SHP77 treated with DMSO at 0.1 percent for 48 hours (cell line): ENCODE measurements at places on chromosomes 13 and 19.
A peak's percentile ranks its signal among the peaks of the same experiment; 100 is the strongest.

GRCh38 chr13:104953588-104953987 is 1581.9 kb downstream of the EFNB2 start:
- DNase-seq: no peak

DNA sequence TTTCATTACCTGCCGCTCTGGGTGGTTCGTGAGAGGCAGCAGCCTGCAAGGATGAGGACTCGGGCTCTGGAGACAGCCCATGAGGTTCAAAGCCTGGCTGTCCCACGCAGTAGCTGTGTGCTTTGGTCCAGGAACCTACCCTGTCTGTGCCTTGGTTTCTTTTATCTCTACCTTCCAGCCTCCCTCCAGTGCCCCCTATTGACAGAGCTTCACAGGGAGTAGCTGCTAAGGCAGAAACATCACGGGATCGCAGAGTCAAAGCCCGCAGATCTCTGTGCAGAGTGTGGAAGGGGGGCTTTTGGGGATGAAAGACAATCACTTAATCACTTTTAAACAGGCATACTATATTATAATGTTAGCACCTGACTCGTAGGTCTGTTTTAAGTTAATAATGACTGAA is 16.2 kb downstream of the ZNF71 start:
- DNase-seq: no peak

DNA sequence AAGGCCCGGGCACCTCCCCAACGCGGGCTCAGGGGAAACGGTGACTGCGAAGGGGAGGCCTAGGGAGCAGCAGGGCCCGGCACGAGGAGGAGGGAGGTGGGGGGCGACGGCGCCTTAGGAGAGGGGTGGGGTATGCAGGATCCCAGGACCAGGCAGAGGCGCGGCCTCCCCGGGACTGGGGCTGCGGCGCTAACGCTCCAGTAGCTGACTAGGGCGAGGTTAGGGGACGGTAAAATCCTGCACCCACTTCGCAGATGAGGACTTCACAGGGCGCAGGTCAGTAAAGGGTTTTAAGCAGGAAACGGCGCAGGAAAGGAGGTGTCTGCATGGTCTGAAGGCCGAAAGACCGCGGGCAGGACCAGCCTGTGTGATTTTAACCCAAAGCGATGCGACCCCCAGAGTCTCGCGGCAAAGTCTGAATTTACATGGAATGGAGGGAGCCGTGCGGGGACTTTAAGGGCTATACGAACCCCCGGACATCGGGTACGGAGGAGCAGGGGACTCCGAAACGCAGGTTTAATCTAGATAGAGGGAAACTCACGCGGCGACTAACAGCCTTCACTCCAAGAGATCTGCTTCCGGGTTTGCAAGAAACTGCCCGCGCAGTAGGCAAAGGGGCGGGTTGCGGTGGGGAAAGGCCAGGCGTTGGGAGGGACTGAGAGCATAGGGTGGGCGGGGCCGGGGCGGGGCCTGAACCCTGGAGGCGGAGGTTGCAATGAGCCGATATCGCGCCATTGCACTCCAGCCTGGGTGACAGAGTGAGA is at the start of gene ZNF665:
Gene ZNF665 (minus strand): TSS at position 588 of the 764 bp plus-strand sequence. CDS start 10,460 bp downstream, outside the sequence.
- no peak for DNase-seq

DNA sequence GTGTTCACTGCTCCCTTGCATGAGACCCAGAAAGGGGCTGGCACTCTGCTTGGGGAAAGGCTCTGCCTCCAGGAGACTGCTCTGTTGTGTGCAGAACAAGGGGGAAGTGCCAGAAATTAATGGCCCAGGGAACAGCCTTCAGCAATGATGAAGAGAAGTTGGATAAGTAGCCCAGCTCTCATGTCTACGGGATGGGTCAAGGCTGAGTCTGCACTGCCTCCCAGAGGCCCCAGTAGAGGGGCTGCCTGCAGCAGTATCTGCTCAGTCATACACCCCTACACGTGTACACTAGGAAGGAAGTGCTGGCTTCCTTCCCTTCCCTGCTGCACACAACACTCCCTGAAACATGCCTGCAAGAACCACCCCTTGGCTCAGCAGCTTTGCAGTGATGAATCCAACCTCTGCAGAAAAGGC is 54.6 kb upstream of the URI1 start:
- DNase-seq: no peak

DNA sequence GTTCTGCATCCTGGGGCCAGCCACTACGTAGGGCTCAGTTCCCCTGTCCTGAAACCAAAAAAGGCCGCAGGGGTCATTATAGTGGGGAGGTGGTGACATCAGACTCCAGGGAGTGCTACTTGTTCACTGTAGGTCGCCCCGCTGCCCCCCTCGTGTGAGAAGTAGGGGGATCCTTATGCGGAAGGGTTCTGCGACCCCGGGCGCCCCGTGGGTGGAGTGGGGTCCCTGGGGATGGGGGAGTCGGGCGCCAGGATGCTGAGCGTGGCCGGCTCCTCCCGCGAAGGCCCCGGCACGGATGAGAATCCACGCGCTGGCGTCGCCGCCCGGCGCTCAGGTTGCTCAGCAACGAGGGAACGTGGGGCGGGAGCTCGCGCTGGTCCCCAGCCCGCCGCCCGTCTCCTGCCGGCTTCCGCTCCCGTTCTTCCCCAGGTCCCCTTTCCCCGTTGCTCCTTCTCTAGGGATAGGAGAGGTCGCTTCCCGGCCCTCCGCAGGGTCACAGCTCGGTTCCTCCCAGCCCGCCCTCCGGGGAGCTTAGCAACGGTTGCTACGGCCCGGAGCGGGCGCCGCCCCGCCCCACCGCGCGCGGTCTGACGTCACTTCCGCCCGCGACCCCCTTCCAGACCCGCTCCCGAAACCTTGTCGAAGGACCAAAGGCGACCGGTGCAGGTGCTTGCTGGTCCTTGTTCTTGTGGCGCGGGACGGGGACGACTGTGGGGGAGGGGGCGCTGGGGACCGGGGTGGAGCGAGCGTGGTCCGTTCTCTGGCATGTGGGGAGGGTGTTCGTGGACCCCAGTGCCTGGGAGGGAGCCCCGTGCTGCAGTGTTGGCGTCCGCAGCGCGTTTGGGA is at the start of gene NAT14:
Gene NAT14 (plus strand): TSS at position 596 of the 846 bp plus-strand sequence. CDS start 521 bp downstream, outside the sequence.
- DNase-seq: no peak

- DNase-seq: no peak
Measured at GRCh38 chr19:41226053-41226873, 7.2 kb downstream of the AXL start.

DNA sequence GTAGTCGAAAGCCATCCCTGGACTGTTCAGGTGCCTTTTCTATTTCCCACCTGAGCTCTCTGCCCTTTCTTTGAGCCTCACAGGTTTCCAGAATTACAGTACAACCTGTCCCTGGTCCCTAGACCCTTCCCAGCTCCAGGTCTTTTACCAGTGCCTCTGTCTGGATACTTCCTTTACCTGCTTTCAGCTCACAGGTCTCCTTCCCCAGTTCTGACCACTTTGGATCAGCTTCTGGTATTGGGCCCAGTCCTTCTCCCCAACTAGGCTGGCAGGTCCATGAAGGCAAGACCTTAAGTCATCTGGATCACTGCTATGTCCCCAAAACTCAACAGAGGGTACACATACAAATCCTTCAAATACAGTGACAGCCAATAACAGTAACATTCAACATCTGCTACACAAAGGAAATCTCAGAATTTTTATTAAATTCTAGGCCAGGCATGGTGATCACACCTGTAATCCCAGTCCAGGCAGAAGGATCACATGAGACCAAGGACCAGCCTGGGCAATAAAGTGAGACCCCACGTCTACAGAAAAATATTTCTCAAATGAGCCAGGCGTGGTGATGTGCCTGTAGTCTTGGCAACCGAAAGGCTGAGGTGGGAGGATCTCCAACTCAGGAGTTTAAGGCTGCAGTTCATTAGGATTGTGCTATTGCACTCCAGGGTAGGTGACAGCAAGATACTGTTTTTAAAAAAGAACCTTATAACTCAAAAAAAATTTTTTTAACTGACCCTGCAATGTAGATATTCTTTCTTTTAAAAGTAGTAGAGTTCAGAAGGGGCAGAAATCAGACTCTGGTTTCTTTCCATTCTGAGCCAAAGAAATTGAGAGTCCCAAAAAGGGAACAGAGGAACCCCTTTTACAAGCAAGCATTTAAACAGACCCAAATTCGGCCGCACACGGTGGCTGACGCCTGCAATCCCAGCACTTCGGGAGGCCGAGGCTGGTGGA is 1.3 kb downstream of the RPS16 start:
- DNase-seq: no peak

GRCh38 chr19:34075661-34076091 is 96.6 kb upstream of the LSM14A start:
- no peak for DNase-seq

DNA sequence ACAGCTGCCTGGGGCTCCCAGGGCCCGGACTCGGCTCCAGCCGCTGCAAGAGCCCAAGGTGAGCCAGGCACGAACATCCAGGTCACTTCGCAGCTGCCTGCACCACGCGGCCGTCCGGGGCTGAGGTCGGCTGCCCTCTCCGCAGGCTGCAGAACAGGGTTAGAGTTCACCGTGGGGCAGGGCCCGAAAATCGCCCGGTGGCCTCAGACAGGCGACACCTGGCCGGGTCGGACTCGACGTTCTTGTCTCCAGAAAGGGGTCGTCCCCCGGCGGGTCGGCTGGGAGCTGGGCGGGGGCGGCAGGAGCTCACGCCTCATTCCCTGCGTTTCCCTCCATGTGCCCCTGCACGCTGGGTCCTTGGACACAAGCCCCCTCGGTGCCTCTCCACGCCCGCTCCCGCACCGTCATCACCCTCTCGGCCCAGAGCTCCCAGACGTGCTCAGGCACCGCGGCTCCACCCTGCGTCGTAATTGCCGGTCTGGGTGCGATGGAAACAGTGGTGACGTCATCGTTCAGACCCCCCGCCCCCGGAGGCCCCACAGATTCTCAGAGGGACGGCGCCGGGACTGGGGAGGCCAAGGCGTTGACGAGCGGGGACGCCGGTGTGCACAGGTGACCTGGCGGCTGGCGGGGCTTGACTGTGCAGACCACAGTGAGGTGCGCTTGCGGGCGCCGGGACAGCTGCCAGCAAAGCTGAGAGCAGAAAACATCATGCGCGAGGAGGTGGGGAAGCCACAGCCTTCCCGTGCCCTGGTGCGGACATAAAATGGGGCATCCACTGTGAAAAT is 4.0 kb upstream of the GRIN3B start:
- peak; percentile 31 for DNase-seq

DNA sequence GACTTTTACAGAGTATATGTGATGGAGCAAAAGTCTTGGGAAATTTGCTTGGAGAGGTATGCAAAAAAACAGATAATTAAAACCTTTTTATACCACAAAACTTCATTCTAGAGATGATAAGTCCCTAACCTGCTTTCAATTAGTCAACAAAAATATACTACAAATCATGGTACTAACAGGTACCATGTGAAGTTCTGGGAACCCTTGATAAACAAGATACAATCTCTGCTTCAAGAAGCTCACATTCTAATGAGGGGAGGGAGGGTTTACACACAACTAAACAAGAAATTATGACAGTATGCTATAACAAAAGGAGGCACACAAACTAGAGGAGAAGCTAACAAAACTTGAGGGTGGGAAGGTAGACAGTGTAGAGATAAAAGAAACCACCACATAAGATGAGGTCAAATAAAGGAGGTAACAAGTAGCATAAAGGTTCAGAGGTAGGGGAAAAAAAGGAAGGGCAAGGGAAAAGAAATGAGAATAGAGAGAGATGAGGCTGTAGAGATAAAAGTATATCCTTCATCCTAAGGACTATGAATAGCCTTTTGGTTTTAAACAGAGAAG is 91.4 kb downstream of the MYCBP2 start:
- DNase-seq: no peak

DNA sequence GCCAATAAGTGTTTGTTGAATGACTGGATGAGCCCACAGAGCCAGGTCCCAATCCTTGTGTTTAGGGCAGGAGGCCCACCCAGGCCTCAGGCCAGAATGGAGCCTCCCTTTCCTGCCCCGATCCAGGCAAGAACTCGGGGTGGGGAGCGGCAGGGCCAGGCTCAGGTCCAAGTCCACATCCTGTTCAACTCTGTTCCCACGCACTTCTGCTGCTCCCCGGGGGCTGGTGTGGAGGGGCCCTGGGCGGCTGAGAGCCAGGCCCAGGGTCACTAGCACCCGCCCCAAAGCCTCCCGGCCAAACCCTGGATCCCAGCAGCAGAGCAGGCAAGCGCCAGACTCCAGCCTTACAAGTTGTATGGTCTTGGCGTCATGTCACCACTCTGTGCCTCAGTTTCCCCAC is 8.0 kb downstream of the ANGPTL8 start:
- no peak for DNase-seq

DNA sequence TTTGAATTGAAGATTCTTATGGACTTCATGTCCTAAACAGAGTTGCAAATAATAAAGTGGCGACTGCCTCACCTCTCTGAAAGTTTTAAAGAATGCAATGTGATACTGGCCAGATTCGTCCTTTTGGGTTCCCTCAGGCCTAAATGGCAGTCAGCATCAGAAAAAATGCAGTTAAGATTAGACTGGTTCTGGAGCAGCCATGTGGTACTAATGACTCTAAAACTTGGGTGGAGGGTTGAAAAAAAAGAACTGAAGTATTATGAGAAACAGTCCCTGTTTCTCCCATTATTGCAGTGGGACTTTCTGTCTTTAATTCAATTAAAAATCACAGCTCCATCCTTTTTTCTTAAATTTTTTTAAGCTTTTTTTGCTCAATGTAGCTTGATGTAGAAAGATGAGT is 37.3 kb downstream of the WDFY2 start:
- no peak for DNase-seq

DNA sequence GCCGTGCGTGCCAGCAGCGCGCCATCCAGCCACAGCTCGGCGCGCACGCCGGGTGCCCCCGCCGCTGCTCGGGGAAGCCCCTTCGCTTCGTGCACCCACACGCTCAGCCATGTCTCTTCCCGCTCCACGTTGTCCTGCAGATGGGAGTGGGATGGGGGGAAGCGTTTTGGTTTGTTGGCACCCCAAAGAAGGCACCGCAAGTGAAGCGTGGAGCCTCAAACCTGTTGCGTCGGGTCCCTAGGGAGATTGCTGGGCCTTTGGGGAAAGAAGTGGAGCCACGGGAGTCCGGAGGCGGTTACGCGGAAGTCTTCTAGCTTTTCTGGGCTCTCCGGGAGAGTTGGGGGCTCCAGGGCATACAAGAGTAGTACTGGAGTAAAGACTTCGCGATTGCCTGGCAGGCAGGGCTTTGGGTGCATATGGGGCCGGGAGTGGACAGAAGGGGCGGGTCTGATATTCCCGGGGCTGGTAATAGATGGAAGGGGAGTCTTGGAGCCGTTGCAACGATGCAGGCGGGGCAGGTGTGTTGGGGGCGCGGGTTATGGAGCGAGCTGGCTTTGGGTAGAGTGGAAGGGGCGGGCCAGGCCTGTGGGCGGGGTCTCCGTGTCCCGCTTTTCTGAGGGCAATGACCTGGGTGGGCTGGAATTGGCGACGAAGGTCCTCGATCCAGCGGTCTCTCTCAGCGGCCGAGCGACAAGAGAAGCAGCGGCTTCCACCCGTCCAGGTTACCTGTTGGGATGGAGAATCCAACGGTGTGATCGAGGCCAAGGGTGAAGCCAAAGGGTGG is 6.5 kb downstream of the RASAL3 start:
- DNase-seq: no peak

- no peak for DNase-seq
Measured at GRCh38 chr19:27974082-27974513, 1238.9 kb downstream of the UQCRFS1 start.

DNA sequence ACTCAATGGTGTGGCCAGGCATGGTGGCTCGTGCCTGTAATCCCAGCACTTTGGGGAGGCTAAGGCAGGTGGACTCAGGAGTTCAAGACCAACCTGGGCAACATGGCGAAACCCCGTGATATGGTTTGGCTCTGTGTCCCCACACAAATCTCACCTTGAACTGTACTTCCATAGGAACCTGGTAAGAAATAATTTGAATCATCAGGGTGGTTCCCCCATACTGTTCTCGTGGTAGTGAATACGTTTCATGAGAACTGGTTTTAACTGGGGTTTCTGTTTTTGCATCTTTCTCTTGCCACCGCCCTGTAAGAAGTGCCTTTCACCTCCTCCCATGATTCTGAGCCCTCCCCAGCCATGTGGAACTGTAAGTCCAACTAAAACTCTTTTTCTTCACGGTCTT is 49.6 kb downstream of the USP12 start:
- DNase-seq: no peak
